Activated CD4-positive, alpha-beta memory T cell treated with anti-CD3 and anti-CD28 coated beads, Interleukin-2, amount 10 ng/mL, durations not matched to agents 7 days and 5 days (primary cell): ENCODE measurements at places on chromosomes 7 and 10. TPM values are rescaled to one million over a fixed set of nuclear protein-coding genes. Genes with fewer than 3 reads are reported as not detected.

The DRGX gene
- total RNA-seq = not detected

The FBH1 gene
- 54.8 TPM for total RNA-seq

The NFE2L3 gene
- 21.5 TPM for total RNA-seq

The GARIN1A gene
- 0.35 TPM for total RNA-seq
